Skin of body (tissue), 3 donors: ENCODE measurements at places on chromosomes 6 and 20. TPM values are rescaled to one million over a fixed set of nuclear protein-coding genes. Genes with fewer than 3 reads are reported as not detected.

Gene C20orf204
- 0.39 TPM for total RNA-seq

Gene C6orf52
- not detected for total RNA-seq

Gene SOX4
- total RNA-seq, result 64.2 TPM

Gene MAD2L1BP
- 14.1 TPM for total RNA-seq

Gene GPLD1
- total RNA-seq, result 10.2 TPM

Gene BTNL2
- total RNA-seq, result not detected

Gene KHDC1
- 1.2 TPM for total RNA-seq

Gene HAO1
- total RNA-seq, result not detected

Gene MUC22
- not detected for total RNA-seq
